Smooth muscle cell of the brain vasculature (primary cell): ENCODE measurements at places on chromosomes 3 and 15.

DNA sequence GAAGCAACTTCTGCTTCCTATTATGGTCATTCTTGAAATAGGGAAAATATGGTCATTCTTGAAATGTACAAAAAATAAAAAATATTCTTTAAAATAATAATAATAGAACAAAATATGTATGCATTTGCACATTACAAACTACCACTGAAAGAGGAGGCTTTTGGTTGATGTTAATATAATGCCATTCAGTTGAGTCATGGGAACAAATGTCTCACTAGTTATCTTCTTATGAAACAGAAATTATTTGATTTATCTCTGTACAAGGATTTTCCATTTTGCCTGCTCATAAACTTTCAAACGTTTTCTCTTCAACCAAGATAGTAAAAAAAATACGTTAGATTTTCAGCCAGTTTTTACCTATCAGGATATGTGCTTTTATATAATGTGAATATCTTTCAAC is 1662.7 kb downstream of the OTOL1 start:
- no peak for DNase-seq

- DNase-seq = no peak
Measured at GRCh38 chr3:42651248-42652091, 2.0 kb upstream of the ZBTB47 start.

GRCh38 chr15:101502572-101503295 is 13.2 kb upstream of the PCSK6 start:
- no peak for DNase-seq

- DNase-seq = no peak
Measured at GRCh38 chr15:100670505-100671021, 68.2 kb downstream of the ASB7 start.

DNA sequence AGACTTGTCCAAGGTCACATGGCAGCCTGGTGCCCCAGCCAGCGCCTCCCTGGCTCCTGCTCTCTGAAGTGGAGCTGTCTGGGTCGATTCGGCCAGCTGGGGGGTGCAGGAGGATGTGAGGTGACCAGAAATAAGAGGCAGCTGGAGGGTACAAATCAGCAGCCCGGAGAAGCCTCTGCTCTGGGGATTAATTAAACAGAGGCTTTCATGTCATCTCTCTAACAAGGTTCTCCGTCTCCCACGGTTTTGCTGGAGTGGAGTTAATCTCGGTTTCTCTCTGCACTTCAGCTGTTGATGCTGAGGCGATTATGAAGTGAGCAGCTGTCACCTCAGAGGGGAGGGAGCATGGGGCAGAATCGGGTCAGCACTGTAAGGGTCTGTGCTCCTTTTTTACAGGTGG is 236.8 kb downstream of the TLE3 start:
- DNase-seq = no peak

DNA sequence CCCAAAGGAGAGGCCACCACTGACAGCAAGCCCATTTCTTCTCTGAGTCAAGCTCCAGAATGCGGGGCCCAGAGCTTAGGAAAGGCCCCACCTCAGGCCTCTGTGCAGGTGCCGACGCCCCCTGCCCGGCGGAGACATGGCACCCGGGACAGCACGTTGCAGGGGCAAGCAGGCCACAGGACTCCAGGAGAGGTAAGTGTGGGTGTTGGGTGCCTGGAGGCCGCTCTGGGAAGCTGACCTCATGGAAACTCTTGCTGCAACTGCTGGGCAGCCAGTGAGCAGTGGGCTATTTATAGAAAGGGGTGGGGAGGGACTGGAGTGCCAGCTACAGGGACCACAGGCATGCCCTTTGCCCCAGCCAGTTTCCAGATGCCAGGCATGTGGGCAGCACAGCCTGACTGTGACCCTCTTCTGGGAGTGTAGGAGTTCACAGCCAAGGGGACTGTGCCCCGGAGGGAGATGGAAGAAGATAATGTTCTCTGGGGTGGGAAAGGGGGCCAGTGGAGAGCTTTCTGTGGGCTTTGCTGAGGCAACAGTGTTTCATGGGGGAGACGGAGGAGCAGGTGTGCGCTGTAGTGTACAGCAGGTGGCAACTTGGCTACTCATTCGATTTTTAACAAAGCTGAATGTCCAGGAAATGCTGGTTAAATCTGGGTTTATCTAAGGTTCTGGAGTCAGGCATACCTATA is 23.7 kb downstream of the ALPK3 start:
- DNase-seq = no peak

GRCh38 chr3:152454076-152454875 is 185.5 kb downstream of the MBNL1 start:
- no peak for DNase-seq

- DNase-seq = no peak
Measured at GRCh38 chr15:50248994-50249582, 16.4 kb downstream of the HDC start.

DNA sequence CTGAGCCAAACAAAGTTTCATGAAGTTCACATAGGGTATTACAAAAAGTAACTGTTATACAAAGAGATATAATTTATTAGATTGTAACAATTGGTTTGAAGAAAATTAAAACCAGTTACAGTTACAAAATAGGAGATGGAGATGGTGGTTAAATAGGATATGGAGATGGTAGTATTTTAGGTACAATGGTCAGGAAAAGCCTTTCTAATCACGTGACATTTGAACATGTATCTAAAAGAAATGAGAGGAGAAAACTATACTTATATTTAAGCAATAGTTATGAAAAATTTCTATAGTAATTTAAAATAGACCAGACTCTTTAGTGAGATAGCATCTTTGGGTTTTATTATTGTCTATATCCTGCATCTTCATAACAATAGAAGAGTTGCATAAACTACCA is 312.9 kb downstream of the RBMS3 start:
- no peak for DNase-seq

DNA sequence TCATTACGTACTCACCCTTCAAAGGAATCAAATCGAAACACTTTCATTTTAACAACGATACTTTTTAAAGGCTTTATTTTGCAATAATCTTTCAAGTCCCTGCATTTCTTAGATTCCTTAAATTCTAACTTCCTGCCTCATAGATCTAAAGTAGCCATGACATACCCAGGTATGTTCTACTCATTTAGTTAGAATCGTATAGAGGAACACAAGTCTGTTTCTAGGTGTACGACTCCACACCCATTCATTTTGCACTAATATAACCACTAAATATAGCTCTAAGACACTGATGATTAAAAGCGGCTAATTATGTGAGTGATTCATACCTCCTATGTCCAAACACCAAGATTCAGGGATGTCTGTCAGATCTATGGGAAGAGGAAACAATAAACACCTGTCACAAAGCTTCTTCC is 1.3 kb downstream of the ATP13A3 start:
- DNase-seq = no peak

DNA sequence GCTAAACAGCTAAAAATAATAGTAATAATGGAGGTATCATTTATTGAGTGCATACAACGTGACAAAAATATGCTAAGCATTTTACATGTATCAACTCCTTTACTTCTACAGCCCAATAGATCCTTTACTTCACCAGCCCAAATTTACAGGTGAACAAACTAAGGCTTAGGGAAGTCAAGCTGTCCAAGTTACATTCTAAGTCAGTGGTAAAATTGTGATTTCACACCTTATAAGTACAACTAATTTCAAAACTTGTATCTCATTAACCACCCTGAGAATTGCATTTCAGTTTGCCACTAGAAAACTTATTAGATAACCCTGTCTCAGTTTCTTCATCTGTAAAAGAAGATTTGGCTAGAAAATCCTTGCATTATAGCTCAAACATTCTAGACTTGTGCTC is 10.7 kb downstream of the SLC33A1 start:
- no peak for DNase-seq

GRCh38 chr3:129304962-129305222 is 26.2 kb downstream of the HMCES start:
- DNase-seq = no peak

GRCh38 chr3:38112378-38112761 is 24.6 kb downstream of the ACAA1 start:
- DNase-seq = no peak

DNA sequence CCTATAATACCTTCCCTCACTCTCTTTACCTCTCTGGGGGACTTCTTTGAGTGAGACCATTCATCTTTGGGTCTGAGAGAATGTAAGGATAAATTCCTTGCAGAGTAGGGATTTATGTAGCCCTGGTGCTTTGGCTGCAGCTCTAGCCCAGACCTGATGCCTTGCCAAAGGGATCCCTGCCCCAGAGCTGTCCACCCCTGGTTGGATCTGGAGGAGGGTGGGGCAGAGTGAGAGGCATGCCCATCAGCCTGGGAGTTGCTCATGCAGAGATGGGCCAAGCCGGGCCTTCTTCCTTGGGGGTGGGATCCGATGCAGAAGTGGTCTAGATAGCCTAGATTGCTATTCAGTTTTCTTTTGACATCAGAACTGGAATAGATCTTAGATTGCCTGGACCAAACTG is 31.5 kb downstream of the RTP1 start:
- DNase-seq = no peak

- no peak for DNase-seq
Measured at GRCh38 chr3:157113832-157114505, 46.0 kb downstream of the CCNL1 start.

- DNase-seq = no peak
Measured at GRCh38 chr3:184679056-184679816, 32.6 kb downstream of the MAGEF1 start.

DNA sequence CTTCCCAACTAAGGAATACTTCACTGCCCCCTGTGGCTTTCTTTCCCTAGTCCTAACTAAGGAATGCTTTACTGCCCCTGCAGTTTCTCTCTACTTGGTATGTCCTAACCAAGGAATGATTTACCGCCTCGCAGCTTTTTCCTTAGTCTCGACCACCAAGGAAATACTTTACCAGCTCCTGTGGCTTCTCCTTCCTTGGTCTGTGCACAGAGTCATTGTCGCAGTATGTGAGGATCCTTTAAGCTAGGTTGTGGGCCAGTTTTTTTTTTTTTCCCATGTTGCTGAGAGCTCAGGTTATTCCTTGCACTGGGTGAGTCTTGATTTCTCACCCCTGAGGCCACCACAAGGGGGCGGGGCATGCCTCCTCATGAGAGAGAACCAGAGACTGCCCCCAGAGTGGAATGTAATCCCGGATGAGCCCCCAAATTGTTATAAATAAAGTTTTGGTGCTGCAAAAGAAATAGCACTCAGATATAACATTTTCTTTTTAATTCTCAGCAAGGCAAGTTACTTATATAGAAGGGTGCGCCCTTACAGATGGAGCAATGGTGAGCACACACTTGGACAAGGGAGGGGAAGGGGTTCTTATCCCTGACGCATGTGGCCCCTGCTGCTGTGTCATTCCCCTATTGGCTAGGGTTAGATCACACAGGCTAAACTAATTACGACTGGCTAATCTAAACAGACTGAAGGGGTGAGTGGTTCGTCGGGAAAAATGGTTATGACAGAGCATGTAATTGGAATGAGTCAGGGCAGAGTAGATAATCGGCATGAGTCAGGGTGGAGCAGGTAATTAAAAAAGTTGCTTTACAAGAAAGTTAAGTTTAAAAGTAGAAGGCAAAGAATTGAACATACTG is 27.0 kb downstream of the NDUFB4 start:
- DNase-seq = no peak

DNA sequence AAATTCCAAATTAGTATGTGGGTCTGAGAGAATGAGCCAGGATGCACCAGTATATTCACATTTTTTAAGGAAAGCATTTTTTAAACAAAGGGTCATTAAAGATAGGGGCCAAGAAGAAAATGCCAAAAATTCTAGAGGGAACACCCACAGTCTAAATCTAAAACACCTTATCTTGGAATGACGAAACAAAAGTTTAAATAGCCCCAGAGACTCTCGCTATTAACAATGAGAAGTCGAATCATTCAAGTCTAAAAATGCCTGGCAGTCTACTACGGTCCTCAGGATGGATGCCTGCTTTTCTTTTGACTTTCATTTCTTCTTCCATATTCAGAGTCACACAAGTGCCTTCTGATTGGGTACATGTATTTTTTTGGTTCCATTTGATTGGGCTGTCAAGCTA is 66.3 kb downstream of the SSUH2 start:
- DNase-seq = no peak

DNA sequence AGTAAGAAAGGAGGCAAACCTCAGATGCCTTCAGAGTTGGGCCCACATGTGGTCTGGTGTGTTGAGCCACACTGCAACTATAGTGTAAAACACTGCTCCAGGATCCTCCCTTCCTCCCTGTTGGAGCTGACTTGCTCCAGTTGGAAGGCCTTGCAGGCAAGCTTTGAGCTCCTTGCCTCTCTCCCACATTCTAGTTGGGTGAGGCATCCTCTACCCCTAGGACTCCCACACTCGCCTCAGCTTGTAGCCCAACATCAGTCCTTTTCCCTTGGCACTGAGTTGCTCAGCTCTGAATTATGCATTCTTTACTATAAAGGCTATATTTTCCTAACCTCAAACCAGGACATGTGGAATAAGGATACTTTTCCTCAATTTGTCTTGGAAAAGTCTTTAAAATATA is 143.9 kb downstream of the NECTIN3 start:
- no peak for DNase-seq

DNA sequence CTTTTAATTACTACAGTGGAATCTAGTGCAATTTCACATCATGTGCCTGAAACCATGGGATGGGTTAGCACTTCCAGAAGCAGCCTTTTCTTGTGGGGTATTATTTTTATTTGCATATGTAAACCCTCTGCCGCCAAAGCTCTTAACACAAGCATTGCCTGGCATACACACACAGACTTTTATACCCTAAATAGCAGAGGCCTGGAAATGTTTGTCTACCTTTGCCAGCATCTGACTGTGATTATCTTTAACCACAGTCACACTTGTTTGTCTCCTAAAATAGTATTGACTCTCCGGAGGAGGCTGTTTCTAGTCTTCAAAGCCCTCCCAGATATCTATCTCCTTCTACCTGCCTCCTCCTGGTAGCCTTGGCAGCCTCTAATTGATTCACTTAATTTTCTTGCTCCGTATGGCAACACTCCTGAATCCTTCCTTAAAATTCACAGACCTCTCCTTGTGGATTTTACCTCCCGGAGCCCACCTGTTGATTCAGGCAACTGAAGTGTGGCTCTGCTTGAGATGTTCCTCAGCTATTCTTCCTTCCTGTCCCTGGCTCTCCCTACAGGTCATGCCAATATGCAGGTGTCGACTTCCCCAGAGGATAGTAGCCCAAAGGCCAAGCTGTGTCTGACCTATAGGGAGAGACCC is 127.1 kb upstream of the UMPS start:
- DNase-seq = no peak

GRCh38 chr3:12471241-12471640 is 13.0 kb upstream of the TSEN2 start:
- no peak for DNase-seq

GRCh38 chr3:126126811-126127431 is 43.0 kb upstream of the SLC41A3 start:
- no peak for DNase-seq

DNA sequence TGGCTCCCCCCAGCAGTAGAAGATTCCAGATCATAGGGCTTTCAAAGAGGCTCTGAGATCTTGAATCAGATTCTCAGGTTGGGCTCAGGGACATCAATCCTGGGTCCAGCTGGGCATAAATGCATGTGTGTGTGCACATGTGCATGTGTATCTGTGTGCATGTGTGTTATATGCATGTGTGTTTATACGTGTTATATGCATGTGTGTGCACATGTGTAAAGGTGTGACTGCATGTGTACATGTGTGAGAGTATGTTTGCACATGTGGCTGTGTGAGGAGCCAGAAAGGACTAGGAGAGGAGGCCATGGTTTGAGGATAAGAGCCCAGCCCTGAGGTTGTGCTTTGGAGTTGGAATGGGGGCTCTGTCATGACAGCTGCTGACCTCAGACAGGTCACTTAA is 1.8 kb upstream of the MAPKAPK3 start:
- DNase-seq = no peak
